ENCODE measurements at places on chromosomes 16 and 17. TPM values are rescaled to one million over a fixed set of nuclear protein-coding genes. Genes with fewer than 3 reads are reported as not detected.

The FAM171A2 gene
- 4.6 TPM for total RNA-seq

The MYCBPAP gene
- total RNA-seq, result 0.08 TPM

The RCVRN gene
- total RNA-seq, result not detected

The KRT31 gene
- not detected for total RNA-seq

The MSRB1 gene
- total RNA-seq, result 21.6 TPM

The MLKL gene
- 38.7 TPM for total RNA-seq

The YBX2 gene
- 0.47 TPM for total RNA-seq

The CCL8 gene
- total RNA-seq, result not detected

The WFIKKN1 gene
- not detected for total RNA-seq

The MYBBP1A gene
- 106 TPM for total RNA-seq

The KRTAP16-1 gene
- total RNA-seq, result not detected

The ZFPM1 gene
- total RNA-seq, result 6.7 TPM

The ABCC12 gene
- total RNA-seq, result 0.20 TPM
